Activated T-helper 1 cell treated with anti-CD3 and anti-CD28 coated beads, Interleukin-12 subunit alpha, Interleukin-12 subunit beta, Interleukin-2, Interleukin-4 antibody, amounts not matched to agents 30 ng/mL and 10 ng/mL and 1 ng/mL, durations not matched to agents 14 hours and 24 hours and 36 hours (primary cell): ENCODE measurements at places on chromosomes 7 and 10.

DNA sequence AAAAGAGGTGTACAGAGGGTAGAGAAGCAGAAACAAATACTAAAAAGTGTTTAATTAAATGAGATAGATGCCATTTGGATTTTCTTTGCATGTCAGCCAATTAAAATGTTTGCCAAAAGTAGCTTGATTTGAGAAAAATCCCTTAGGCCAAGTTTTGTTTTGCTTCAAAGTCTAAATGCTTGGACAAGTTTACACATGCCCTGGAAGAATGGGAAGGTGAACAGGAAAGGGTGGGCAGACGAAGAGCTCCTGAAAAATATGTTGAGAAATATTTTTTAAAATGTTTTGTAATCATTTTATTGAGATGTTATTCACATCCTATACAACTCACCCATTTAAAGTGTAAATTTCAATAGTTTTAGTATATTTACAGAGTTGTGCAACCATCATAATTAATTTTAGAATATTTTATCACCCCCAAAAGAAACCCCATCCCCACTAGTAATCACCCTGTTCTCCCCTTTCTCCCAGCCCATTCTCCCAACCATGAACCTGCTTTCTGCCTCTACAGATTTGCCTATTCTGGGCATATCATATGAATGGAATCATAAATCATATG is 98.5 kb upstream of the ANK3 start:
- no peak for DNase-seq

GRCh38 chr7:129835569-129835968 is 117.2 kb downstream of the UBE2H start:
- no peak for DNase-seq

DNA sequence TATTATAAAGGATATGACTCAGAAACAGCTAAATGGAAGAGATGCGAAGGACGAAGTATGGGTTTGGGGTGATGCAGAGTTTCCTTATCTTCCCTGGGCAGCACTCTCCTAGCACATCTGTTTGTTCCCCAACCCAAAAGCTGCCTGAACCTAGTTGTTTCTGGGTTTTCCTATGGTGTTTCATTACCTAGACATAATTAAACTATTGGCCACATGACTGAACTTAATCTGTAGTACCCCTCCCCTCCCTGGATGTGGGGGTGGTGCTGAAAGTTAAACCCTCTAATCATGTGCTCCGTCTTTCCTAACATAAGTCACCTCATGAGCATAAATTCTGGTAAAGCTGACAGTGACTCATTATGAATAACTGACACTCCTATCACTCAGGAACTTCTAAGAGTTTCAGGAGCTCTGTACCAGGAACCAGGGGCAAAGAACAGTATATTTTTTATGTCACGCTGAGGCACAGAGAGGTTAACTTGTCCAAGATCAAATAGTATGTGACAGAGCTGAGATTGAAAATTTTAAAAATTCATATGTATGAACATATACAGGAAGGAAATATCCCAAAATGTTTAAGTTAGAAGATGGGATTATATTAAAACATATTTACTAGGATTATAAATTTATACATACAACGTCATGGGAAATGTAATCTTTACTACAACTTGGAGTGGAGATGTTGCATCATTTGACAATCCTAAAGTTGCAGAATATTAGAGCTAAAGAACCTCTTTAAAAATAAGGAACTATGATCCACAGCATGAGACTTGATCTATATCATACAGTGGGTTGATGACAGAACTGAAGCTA is 4.8 kb downstream of the STRIP2 start:
- DNase-seq = peak; percentile 18

- no peak for DNase-seq
Observed at GRCh38 chr10:110900983-110901382, 18.0 kb downstream of the BBIP1 start.

GRCh38 chr10:75076348-75076747 is 35.1 kb upstream of the SAMD8 start:
- no peak for DNase-seq

GRCh38 chr7:24718977-24719491 is 38.2 kb downstream of the GSDME start:
- no peak for DNase-seq

- no peak for DNase-seq
Observed at GRCh38 chr10:69665474-69666320, 35.6 kb downstream of the FAM241B start.

DNA sequence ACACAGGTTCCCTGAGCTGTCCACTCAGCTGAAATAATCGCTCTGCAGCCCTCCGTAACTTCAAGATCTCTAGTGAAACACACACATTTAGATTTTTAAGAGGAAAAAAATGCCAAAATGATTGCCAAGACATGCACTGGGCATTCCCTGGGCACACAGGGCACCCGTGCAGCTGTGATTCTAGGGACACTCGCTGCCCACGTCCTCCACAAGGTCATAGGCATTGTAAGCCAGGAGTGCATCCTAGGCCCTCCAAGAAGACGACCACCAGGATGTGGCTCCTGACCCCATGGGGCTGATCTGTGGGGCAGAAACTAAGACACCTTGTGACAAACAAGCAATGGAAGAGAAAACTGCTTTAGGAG is 563.3 kb downstream of the PTPRN2 start:
- DNase-seq = no peak

DNA sequence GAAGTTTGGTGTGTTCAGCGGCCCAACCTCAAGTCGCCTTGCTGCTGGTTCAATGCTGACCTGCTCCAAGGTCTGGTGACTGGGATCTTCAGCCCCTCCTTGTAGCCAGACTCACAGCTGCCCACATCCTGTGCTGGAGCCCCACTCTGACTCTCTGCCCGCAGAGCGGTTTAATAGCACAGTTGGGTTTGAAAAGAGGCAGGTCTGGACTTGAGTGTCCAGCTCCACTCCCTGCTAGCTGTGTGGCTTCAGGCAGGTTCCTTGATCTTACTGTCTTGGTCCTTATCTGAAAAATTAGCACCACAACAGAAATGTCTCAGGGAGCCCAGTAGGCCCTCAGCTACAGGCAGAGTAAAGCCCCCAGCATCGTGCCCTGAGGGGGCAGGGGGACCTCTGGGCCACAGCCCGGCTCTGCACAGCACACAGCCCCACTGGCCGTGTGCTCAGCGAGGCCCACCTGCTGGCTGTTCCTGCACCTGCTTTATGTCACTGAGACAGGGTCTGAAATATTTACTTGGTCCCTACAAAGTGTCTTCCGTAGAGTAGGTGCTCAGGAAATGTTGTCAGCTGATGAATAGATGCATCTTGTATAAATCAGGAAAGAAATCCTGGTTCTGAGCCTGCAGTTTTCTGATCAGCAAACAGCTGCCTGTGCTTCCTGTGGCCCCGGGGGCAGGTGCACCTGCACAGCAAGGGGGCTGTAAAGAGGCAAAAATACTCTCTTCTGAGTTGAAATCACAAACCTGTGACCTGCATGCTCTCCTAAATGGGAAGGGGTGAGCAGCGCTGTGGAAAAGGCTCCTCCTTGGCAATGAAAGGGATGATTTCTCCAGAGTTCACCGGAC is 155.5 kb downstream of the SVIL start:
- no peak for DNase-seq

DNA sequence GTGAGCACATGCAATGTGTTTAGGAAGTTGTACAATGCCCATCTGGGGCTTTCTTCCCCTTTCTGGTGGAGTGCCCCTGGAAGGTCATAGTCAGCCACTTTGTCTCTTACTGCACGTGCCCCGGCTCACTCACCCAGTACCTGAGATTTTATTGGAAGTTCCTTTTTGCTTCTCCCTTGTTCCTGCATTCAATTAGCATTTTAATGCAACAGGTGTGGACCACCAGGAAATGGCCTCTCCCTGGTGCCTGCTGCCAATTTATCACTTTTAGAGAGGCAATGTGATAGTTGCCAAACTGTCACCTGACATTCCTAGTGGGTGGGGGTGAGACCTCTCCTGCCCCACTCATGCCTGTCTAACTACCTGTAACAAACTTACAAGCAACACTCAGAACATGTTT is 293.4 kb upstream of the DKK1 start:
- no peak for DNase-seq

DNA sequence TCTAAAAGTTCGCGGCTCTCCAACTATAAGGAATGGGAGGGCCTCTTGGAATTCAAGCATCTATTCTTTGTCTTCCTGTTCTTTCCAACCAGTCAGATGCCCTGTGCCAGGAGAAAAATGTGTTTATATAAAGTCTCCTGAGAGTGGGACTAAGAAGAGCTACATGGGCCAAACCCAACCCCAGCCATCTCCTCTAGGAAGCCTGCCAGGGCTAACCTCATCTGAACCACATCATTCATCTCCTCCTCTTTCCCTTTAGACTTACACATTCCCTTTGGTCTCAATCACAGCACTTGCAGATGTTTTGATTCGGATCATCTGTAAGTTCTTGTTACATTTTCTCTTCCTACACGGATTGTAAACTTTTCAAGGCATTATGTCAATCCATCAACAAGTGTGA is 62.6 kb downstream of the DOCK4 start:
- DNase-seq = no peak

- DNase-seq = no peak
Observed at GRCh38 chr7:131326576-131326975, 1.1 kb upstream of the MKLN1 start.

GRCh38 chr7:22219036-22219435 is 137.9 kb downstream of the RAPGEF5 start:
- DNase-seq = no peak

- no peak for DNase-seq
Observed at GRCh38 chr7:7014827-7015595, 167.3 kb upstream of the C1GALT1 start.

- DNase-seq = peak; percentile 5
Observed at GRCh38 chr10:43689618-43689954, 40.9 kb upstream of the ZNF32 start.

- no peak for DNase-seq
Observed at GRCh38 chr10:48478980-48479811, 125.7 kb downstream of the ARHGAP22 start.

- no peak for DNase-seq
Observed at GRCh38 chr10:36771725-36772124, 353.7 kb upstream of the ANKRD30A start.

GRCh38 chr10:91010952-91011351 is 90.1 kb upstream of the ANKRD1 start:
- DNase-seq = no peak

- DNase-seq = no peak
Observed at GRCh38 chr10:132551808-132552130, 14.2 kb downstream of the INPP5A start.

DNA sequence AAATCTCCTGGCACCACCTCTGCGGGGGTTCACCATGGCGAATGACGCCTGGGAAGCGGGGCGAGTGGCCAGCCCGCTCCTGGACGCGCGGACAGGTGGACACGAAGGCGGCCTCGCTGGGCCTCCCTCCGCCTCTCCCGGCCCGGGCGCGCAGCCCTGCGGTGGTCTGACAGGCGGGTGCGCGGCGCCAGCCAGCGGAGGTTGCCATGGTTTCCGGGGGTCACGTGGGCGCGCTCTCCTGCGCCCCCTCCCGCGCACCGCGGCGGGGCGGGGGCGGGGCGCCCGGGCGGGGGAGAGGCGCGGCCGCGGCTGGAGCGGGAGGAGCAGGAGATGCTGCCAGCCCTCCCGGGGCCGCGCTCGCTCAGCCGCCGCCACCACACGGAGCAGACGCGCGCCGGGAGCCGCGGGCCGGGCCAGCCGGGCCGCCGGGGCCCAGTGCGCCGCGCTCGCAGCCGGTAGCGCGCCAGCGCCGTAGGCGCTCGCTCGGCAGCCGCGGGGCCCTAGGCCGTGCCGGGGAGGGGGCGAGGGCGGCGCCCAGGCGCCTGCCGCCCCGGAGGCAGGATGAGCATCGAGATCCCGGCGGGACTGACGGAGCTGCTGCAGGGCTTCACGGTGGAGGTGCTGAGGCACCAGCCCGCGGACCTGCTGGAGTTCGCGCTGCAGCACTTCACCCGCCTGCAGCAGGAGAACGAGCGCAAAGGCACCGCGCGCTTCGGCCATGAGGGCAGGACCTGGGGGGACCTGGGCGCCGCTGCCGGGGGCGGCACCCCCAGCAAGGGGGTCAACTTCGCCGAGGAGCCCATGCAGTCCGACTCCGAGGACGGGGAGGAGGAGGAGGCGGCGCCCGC is at the start of gene PRKAR2B:
TSS of gene PRKAR2B (plus strand) at position 359 of the 848 bp plus-strand sequence. CDS start at position 562, 203 bp downstream.
- DNase-seq = peak; percentile 67

- no peak for DNase-seq
Observed at GRCh38 chr10:14086596-14086995, 244.1 kb downstream of the FRMD4A start.

GRCh38 chr10:17134282-17134681 is 4.7 kb upstream of the CUBN start:
- no peak for DNase-seq

- DNase-seq = peak; percentile 67
Observed at GRCh38 chr7:27130540-27131389, at the start of gene HOXA4. Gene HOXA4, minus strand, starts transcription at chr7:27130757. Its CDS starts 24 bp downstream, at chr7:27130733.

- DNase-seq = no peak
Observed at GRCh38 chr10:33509231-33509831, 174.9 kb upstream of the NRP1 start.

GRCh38 chr7:78153285-78153684 is 354.7 kb downstream of the PHTF2 start:
- DNase-seq = no peak

- DNase-seq = no peak
Observed at GRCh38 chr10:126705951-126706565, 35.6 kb upstream of the C10orf90 start.

DNA sequence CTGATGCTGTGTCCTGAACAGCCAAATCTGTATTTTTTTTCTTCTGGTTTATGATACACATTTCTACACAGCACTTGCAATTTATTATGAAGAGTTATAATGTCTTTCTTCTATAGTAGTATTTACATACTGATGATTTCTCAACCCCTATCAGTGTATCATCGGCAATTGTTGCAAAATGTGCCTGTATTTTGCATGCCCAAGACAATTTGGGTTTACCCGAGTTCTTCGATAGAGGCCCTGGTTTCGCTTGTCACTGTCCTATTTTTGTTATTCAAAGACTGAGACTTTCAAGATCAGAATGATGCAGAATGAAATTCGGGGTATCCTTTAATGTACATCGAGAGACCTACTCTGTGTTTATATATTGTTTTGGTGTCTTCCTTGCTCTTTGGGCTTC is 184.5 kb upstream of the PRSS58 start:
- DNase-seq = no peak

- no peak for DNase-seq
Observed at GRCh38 chr7:50068026-50068425, 25.0 kb downstream of the ZPBP start.

DNA sequence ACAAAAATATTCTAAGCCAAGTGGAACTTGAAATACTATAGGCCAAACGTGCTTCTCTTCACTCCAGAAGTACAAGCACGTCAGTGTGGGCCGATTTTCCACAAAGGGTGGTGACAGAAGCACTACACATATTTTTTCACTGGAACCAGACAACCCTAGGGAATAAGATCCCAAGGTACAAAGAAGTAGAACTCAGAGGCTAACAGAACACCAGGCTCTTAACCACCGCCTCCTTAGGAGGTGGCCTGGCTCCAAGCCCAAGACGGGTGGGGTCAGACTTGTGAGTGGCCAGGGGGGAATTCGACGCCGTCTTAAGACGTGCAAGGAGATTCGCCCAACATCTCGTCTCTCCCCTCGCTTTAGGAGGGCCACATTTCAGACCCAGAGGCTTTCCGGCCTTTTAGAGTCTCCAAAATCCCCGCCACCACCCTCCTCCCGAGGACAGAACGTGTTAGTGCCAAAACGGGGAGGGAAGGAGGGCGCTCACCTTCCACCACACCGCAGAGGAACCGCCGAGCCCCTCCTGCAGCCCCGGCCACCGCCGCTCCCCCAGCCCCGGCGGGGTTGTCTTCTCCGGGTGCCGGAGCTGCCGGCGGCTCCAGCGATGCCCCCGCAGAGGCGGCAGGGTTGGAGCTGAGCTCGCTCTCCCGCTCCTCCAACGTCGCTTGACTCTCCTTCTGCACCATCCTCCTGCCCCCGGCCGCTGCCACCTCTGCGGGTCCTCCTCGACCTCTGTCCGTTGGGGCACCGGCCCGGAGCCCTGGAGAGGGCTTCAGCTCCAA is 716 bp downstream of the OGA start:
- no peak for DNase-seq
